Brain (organoid and tissue), 16 donors: ENCODE measurements at places on chromosomes 3 and 15. TPM values are rescaled to one million over a fixed set of nuclear protein-coding genes. Genes with fewer than 3 reads are reported as not detected.

GATM gene
- 58.9 TPM for polyA plus RNA-seq

MAGI1 gene
- polyA plus RNA-seq = 6.5 TPM

TFDP2 gene
- 27.0 TPM for polyA plus RNA-seq

RSRC1 gene
- polyA plus RNA-seq = 26.7 TPM

LIPC gene
- polyA plus RNA-seq = 0.63 TPM

NR1I2 gene
- polyA plus RNA-seq = not detected

LOXL1 gene
- polyA plus RNA-seq = 6.0 TPM

ATP2B2 gene
- polyA plus RNA-seq = 13.9 TPM

DNA sequence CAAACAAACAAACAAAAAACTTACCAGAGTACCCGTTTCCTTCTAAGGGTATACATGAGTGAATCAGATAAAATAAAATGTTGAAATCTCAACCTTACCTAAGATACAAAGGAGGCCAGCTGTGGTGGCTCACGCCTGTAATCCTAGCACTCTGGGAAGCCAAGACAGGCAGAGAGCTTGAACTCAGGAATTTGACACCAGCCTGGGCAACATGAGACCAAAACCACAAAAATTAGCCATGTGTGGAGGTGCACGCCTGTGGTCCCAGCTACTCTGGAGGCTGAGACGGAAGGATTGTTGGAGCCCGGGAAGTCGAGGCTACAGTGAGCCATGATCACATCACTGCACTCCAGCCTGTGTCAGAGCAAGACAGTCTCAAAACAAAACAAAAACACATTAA, 11.0 kb upstream of the FAM219B start:
- no peak for DNase-seq

DNA sequence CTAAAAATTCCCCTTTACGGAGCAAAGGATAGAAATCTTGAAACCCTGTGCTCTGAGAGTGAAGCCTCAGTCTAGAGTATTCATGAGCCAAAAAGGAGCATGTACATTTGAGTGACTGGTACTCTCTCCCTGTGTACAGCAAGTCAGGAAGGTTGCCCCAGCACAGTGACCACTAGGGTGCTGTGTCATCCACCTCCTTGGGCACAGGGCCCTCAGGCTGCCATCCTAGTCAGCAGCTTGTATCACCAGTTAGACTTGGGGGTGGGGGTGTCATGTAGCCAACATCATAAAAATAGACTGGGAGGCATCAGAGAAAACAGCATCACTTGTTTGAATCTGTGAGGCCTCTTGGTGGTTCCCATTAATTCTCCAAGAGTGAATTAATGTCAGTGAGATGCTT, 12.0 kb downstream of the NME9 start:
- no peak for DNase-seq

DNA sequence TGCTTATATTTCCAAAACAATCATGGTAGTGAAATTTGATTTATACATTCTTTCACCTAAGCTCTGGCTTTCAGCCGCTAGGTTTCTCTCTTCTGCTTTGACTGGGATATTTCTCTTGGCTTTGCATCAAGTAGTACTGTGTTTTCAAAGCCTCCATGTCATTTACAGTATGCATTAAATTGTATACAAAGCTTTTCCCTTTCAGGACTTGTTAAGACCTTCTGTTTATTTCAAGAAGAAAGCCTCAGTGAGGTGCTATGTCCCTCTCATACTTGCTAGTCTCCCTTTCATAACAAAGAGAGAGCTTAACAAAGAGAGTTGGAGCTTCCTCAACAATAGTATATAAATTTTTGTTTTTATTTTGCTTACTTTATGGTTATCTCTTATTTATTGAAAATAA, 84.2 kb upstream of the SLC25A26 start:
- no peak for DNase-seq

- DNase-seq = no peak
Observed at GRCh38 chr3:152219769-152220255, 48.9 kb upstream of the MBNL1 start.

DNA sequence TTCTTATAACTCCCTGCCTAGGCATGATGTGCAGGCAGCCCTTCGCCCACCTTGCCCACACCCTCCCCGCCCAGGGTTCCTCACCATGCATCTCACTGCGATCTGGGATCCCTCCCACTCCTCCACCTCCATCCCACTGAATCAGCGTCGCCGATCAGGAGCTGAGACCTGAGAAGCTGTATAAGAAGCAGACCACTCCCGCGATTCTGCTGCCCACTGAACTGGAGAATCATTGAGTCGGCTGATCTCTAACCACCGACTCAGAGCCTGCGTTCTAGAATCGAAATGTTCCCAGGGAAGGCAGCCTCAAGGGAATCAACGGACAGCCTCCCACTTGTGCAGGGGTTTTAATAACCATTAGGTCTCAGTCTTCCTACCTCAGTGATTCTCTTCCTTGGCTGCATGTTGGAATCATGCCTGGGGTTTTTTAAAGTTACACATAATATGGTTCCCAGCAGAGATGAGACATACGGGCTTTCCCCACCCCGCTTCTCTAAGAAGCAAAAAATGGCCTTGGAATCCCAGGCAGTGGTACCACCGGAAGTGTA, 60.2 kb downstream of the TMEM44 start:
- DNase-seq = no peak

- DNase-seq = no peak
Observed at GRCh38 chr3:29242296-29242695, 38.6 kb upstream of the RBMS3 start.

GRCh38 chr15:43519196-43519595, 1.8 kb downstream of the MAP1A start:
- DNase-seq = peak; percentile 42

DNA sequence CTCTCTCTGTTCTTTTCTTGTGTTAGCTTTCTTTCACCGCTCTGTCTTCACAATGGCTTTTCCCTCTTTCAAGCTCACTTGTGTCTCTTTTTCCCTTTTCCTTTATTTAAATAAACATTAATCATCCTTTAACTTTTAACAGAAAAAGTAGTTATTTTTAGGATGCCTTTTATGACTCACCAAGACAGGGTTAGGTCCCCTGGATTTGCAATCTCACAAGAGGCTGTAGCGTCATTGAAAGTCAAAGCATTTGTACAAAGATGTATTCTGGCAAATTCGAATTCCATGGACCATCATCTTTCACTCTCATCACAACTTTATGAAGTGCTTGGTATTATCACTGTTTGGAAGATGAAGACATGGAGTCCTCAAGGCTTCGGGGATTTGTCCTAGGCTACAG, 34.8 kb upstream of the MCTP2 start:
- no peak for DNase-seq
